Sigmoid colon (tissue), 7 donors: ENCODE measurements at places on chromosomes 16 and 17. TPM values are rescaled to one million over a fixed set of nuclear protein-coding genes. Genes with fewer than 3 reads are reported as not detected.
A peak's percentile ranks its signal among the peaks of the same experiment; 100 is the strongest.

GRCh38 chr16:66717112-66717675 is 20.7 kb upstream of the CMTM4 start:
- DNase-seq, result no peak

SEZ6L2 gene
- total RNA-seq, result 1.1 TPM

- DNase-seq, result no peak
Measured at GRCh38 chr16:68860978-68861892, 17.9 kb downstream of the TANGO6 start.

GLP2R gene
- 28.5 TPM for total RNA-seq

GRCh38 chr16:67486805-67487204 is 3.5 kb upstream of the AGRP start:
- no peak for DNase-seq

GRCh38 chr17:66555605-66556004 is 253.2 kb downstream of the PRKCA start:
- no peak for DNase-seq

DNA sequence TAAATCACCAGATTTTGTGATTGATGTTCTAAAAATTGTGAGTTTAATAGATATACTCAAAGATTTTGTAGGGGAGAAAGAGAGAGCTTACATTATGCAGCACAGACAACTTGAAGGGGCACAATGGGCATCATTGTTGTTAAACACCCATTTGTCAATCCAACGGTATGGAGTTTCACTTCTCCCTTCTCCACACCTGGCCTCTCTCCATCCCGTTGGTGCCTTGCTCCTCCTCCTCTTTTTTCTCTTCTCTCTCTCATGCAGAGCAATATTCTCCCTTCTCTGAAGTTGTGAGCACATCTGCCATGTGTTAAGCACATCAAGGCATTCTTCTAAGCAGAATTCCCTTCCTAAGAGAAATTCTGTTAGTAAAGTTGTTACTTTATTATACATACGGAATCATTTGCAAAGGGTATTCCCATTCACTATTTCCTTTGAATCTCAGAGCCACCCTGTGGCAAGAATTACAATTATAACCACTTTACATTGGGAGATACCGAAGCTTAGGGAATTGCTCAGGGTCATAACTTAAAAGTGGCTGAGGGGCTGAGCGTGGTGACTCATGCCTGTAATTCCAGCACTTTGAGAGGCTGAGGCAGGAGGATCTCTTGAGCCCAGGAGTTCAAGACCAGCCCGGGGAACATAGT is 40.5 kb upstream of the SKAP1 start:
- no peak for DNase-seq

GRCh38 chr17:77691216-77692085 is 267.1 kb upstream of the TNRC6C start:
- no peak for DNase-seq

GRCh38 chr16:73912281-73912680 is 384.3 kb upstream of the PSMD7 start:
- no peak for DNase-seq

GDPD3 gene
- 2.5 TPM for total RNA-seq

DPEP3 gene
- not detected for total RNA-seq

GRCh38 chr17:54736573-54736972 is 164.1 kb upstream of the TOM1L1 start:
- no peak for DNase-seq

- no peak for DNase-seq
Measured at GRCh38 chr16:59719121-59719520, 985.0 kb upstream of the GOT2 start.

HOXB13 gene
- total RNA-seq, result 0.66 TPM

GRCh38 chr17:19248928-19249574 is 11.9 kb downstream of the EPN2 start:
- DNase-seq, result peak; percentile 83

HOXB1 gene
- not detected for total RNA-seq
